ENCODE measurements at places on chromosomes 7 and 10.

- DNase-seq: no peak
Observed at GRCh38 chr10:131617113-131617858, 283.5 kb upstream of the PPP2R2D start.

DNA sequence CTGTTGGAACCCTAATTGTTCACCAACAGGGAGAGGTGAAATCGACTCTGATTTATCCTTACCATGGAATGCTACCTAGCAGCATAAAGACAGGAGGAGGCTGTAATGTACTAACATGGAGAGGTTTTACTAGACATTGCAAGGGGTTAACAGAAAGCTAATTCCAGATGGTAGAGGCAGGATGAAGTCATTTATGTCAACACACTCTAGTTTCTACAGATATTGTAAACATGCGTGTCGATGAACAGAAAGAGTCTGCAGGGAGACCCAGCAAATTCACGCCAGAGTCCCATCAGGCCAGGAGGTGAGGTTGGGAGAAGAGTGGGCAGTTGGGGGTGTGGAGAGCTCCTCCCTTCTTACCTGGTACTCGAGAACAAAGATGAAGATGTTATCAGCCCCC, 7.0 kb downstream of the NPC1L1 start:
- DNase-seq: no peak

GRCh38 chr10:127979566-127979965, 72.7 kb downstream of the PTPRE start:
- DNase-seq: no peak

DNA sequence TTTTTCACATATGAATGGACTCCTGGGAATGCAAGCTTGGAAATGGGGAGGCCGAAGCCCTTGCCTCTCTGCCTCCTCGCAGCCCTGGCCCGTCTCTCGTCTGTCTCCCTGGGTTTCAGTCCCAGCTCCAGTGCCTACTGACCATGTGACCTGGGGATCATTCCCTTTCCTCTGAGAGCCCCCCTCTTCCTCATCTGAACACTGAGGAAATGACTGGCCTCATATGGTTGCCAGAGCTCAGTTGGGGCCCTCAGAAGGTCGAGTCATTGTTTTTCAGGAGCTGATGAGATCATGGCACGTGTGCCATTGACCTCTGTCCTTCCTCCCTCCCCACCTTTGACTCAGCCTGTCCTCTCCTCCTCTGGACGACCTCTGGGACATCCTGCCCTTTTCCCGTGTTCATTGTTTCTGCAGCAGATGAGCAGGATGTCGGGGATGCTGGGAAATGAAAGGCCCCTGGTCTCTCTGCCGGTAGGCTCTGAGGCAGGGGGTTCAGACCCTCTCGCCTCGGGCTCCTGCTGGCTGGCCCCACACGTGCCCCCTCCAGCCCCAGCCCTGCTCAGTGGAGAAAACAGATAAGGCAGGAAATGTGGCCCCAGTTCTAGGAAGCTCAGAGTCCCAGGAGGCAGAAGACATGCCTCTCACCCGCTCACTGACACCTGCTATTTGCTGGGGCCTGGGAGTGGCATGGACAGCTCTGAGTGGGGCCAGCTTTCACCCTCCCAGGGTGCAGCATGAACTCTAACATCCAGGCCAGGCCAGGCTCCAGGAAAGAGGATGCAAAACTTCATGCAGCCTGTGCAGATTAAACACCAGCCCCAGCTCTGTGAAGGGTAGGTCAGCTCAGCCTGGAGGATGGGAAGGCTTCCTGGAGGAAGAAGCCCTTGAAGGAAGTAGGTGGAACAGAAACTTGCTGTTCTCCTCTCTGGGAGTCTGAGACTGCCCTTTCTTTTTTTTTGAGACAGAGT, 8.3 kb upstream of the PPP1R35 start:
- peak; percentile 35 for DNase-seq

- DNase-seq: no peak
Observed at GRCh38 chr10:121138112-121138860, 287.1 kb downstream of the WDR11 start.

- DNase-seq: no peak
Observed at GRCh38 chr10:74025380-74025978, 27.6 kb downstream of the VCL start.

- DNase-seq: no peak
Observed at GRCh38 chr10:78349165-78349516, 315.5 kb downstream of the RPS24 start.

DNA sequence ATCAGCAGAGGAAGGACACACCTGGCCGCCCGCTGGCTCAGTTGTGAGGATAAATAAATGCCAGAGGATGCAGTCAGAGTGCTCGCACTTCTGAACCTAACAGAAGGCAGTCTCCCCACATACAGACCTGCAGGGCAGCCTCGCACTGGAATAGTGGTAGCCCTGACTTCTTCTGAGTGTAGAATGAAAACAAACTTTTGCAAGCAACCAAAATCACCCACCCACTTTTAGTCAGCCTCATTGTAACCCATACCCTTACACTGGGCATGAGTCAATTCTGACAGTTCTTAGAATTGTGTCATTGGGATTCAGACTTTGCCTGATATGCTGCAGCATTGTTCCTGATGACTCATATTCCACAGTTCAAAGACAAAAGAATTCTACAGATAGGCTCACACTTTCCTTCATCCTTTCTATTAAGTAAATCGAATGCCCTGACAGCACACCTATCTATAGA, 167.0 kb upstream of the CDK1 start:
- peak; percentile 95 for DNase-seq

GRCh38 chr10:60594476-60595051, 183.7 kb upstream of the CDK1 start:
- DNase-seq: peak; percentile 35

DNA sequence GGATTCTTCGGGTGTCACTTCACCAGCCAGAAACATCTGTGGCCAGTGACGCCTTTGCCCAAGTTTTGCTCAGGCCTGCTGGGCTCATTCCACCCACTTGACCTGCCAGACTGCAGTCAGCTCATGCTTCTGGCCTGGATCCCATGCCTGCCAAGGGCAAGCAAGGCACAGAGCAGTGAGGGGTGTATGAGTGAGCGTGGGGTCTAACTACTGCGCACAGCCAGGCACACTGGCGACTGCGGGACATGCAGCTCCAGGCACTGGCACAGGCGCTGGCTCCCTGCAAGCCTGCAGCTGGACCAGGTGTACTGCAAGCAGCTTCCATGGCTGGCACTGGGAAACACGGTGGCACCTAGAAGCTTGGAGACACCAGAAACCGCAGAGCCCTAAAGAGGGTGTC, 80.1 kb downstream of the MTERF1 start:
- no peak for DNase-seq

GRCh38 chr10:122510736-122511135, 49.4 kb downstream of the HTRA1 start:
- no peak for DNase-seq

GRCh38 chr10:65791979-65792378, 1133.9 kb upstream of the LRRTM3 start:
- no peak for DNase-seq

DNA sequence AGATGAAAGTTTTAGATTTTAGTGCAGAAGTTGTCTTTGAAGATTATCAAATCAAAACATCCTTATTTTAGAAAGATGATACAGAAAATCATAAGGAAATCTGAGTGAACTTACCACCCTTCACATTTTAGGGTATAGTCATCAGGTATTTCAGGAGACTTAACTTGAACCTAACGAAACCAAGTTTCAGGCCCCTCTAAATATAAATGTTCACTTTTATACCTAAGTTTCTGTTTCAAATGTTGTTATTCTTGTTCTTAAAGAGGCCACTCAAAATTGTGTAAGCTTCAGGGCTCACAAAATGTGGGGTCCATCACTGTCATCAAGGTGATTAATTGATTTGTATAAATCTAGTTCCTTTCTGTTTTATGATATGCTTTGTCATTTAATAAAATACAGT, 216.2 kb downstream of the KIAA1217 start:
- no peak for DNase-seq

GRCh38 chr10:122148876-122149560, 122.1 kb upstream of the BTBD16 start:
- DNase-seq: no peak

GRCh38 chr10:60967260-60967659, 23.3 kb upstream of the RHOBTB1 start:
- no peak for DNase-seq

- DNase-seq: no peak
Observed at GRCh38 chr7:16028636-16029035, 342.2 kb upstream of the MEOX2 start.

GRCh38 chr10:130025811-130026485, 61.9 kb upstream of the EBF3 start:
- DNase-seq: no peak

DNA sequence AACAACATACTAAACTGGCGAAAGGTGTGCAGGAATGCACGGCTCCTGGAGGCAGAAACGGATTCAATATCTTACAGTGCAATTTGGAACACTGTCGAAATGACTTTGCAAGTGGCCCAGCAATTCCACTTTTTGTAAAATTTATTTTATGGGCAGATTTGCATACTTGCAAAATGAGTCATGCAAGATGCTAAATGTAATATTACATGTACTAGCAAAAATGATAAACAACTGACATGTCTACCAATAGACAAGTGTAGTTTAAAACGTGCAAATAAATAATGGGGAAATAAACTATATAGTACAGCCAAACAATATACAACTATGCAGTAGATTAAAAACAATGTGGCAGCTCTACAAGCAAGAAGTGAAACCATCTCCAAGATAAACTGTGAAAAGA, 97.7 kb downstream of the ARHGAP12 start:
- DNase-seq: no peak

GRCh38 chr10:16384021-16384420, 52.8 kb upstream of the PTER start:
- no peak for DNase-seq

DNA sequence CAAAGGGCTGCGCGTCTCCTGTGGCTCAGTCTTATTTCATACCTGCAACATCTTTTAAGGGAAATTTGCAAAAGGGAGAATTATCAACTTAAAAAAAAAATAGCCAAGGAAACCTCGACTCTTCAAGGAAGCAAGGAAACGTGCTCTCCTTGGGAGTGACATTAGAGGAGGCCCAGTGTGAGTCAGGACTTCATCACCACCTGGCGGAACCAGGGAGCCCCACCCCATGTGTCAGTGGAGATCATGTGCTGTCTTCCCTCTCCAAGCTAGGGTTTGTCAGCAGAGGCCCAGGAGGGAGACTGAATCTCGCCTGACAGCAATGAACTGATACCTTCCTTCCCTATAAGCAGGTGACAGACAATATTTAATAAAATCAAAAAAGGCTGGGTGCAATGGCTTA, 28.9 kb downstream of the POR start:
- peak; percentile 80 for DNase-seq

- DNase-seq: no peak
Observed at GRCh38 chr10:73655257-73655989, 406 bp downstream of the SYNPO2L start.

- peak; percentile 44 for DNase-seq
Observed at GRCh38 chr7:106372126-106372525, 87.3 kb upstream of the NAMPT start.

DNA sequence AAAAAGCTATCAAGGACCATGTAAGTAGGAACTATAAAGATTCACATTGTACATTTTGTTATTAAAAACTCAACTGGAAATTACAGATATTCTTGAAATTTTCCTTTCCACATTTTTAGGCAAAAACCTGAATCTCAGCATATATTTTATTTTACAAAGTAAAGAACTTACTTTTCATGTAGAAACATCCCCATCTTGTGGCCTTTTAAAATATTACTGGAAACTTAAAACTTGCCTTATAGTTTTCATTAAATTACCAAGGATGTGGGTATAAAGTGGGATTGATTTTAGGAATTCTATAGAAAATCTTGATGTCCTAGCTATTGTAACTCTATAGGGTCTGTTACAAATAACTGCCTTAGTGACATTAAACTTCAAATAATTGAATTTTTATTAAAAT, 10.6 kb downstream of the DBF4 start:
- DNase-seq: peak; percentile 61

Data from renal cortical epithelial cell (primary cell).